T-helper 2 cell (primary cell): ENCODE measurements at places on chromosomes 11 and 22.
A peak's percentile ranks its signal among the peaks of the same experiment; 100 is the strongest.

DNA sequence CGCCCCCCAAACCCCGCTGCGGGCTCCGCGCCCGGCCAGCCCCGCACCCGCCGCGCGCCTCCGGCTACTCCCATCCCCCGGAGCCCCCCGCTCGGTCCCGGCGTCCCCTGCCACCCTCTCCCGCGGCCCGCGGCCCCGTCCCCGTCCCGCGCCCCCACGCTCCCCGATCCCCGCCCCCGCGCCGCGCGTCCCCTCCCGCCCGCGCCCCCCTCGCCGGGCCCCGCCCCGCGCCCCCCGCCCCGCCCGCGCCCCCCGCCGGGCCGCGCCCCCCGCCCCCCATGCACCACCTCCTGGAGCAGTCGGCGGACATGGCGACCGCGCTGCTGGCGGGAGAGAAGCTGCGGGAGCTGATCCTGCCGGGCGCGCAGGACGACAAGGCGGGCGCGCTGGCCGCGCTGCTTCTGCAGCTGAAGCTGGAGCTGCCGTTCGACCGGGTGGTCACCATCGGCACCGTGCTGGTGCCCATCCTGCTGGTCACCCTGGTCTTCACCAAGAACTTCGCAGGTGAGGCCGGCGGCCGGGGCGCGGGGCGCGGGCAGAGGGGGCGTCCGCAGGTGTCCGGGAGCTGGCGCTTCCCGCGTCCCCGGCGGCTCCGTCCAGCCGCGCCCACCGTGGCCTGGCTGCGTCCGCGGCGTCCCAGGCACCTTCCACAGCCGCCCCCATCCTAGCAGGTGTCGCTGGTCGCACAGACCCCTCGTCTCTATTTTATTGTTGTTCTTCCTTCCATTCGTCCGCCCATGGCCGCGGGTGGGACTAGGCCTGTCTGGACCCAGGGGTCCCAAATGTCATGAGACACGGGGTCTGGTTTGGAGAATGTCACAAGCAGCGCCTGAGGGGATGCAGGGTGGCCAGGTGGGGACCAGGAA is at the start of gene PANX2:
PANX2 (plus strand) TSS at position 279 of the 866 bp plus-strand sequence; CDS start at position 279, 0 bp downstream.
- DNase-seq = no peak

GRCh38 chr22:35154937-35155387 is 89.0 kb downstream of the ISX start:
- no peak for DNase-seq

DNA sequence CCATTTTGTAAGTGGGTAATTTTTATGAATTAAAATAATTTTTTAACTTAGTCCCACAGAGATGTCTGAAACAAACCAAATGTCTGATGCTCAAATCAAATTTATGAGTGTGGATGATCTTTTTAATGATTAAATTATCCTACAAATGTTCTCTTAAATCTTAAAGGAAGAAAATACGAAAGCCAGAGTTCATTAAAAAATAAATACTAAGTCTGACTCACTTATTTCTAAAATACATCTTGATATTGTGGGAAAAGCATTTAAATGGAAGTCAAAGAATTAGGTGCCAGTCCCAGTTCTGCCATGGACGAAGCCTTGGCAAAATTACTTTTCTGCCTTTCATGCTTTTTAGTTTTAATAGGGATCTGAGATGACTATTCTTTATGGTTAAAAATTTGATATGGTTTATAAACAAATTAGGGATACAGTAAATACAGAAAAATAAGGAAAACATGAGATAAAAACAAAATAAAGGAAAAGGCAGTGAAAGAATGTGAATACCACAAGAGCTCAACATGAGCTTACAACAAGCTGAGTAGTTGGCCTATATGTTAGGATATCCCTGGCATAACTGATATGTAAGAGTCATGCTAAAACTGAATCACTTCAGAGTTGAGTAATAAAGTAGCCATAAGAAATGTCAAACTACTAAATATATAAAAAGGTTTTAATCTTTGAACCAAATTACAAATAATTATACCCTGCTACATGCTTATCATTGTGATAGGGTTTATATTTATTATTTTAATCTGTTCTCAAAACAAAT is 9.2 kb downstream of the CCDC34 start:
- no peak for DNase-seq

DNA sequence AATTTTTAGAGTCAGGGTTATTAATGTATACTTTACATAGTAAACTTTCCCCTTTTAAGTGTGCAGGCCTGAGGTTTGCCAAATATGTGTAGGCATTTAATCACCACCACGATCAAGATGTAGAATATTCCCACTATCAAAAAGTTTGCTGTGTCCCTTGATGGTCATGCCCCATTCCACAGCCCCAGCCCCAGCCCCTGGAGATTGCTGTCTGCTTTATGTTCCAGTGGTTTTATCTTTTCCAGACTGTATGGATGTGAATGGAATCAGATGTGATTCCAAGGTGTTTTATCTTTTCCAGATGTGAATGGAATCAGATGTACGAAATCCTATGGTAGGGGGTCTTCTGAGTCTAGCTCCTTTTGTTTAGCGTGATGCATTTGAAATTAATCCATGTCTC is 93.1 kb upstream of the B3GAT1 start:
- DNase-seq = no peak

- no peak for DNase-seq
Measured at GRCh38 chr11:134584706-134585445, 172.8 kb upstream of the B3GAT1 start.

DNA sequence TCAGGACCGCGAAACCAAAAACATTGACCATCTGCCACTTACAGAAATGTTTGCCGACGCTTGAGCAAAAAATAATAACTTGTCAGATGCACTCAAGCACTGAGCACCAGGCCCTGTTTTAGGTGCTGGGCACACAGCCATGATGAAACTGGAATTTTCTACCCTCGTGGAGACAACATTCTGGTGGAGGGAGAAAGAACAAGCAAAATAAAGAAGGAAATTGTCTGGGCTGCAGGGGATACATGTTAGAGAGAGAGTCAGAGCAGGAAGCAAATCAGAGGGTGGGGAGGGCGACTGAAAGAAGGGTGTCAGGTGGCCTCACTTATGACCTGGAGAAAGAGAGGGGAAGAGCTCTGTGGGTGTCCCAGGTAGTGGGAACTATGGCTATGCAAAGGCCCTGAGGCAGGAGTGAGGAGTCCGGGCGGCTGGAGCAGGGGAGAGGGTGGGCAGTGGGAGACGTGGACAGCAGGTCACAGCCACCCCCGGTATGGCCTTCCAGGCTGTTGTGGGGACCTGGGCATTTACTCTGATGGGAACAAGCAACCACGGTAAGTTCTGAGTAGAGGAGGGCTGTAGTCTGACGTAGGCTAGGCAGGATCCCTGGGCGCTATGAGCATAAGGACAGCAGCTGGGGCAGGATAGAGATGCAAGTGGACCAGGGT is 78.8 kb downstream of the MYEOV start:
- no peak for DNase-seq

DNA sequence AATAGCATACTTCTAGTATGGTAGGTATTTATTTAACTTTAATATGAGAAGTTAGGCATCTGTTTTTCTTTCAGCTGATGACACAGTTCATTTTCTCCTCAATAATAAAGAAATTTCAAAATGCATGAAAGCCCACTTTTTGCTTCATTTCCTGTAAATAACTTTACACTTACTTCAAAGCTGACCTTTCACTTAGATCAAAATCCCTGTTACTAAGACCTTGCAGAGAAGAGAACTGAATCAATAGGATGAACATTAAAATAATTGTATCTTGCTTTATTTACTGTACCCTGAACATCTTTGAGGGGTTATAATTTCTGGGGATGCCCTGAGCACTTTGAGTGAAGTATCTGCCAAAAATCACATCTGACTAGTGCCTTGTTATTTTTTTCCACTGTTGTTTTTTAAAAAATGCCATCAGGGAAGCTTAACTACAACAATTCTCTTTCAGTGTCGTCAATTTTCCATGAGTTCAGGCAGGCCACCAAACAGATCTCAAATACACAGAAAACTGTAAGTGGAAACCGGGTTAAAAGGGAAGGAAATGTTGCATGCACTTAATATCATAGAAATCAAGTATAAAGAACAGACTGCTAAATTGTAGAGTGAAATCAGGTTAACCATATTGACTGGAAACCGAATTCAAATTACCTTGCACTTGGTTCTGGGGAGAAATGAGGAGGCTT is 206.2 kb downstream of the MAML2 start:
- DNase-seq = no peak

GRCh38 chr11:86220653-86221052 is 23.9 kb upstream of the EED start:
- DNase-seq = no peak

- no peak for DNase-seq
Measured at GRCh38 chr11:10452211-10452767, 2.8 kb upstream of the AMPD3 start.

GRCh38 chr22:47356511-47357011 is 594.1 kb downstream of the TBC1D22A start:
- DNase-seq = no peak

DNA sequence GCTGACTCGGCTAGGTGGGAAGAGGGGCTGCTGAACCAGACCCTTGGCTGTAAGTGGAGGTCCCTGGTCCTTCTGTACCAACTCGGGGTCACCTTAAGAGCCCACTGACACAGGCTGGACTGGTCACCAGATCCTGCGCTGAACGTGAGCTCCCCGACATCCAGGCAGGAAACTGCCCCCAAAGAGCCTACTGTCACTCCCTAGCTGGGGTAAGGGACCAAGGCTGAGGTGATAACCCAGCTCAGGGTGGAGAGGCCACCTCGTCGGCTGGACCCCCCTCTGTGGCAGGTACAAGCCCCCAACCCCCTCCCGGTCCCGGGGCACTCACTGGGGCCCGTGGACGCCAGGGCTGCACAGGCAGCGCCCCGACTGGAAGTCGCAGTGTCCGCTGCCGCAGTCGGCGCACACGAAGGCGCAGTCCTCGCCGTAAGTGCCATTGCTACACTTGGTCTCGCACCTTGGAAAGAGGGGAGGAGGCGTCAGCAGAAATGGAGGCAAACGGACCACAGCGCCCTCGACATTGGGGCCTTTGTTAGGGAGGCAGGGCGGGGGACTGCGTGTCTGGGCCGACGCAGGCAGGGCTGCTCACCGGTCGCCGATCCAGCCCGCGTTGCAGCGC is 7.4 kb downstream of the SCARF2 start:
- peak; percentile 48 for DNase-seq

DNA sequence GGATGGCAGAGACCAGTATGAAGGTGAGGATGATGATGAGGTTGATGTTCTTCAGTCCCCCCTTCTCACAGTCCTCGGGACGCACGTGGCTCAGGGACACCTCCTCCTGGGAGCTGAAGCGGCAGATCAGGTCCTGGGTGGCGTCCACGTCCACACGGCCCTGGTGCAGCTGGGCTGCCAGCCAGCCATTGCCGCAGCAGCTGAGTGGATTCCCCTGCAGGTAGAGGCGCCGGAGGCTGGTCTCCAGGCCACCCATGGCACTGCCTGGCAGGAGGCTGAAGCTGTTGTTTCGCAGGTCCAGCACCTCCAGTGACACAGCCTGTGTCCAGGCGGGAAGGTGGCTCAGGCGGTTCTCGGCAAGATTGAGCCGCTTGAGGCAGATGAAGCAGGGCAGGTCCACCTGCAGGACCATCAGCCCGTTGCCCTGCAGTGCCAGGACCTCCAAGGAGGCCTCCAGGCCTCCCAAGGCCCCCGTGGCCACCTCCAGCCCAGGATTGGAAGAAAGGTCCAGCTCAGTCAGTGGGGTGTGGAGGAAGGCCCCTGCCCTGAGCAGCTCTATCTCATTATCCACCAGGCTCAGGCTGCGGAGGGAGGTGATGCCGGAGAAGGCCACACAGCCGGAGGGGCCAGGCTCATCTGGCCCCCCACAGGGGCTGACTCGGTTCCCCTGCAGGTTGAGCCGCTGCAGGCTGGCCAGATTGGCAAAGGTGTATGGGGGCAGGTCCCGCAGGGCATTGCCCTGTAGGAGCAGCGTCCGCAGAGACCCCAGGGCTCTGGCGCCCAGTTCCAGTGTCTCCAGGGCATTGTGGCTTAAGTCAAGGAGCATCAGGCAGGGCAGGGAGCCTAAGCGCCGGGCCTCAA is 10.6 kb downstream of the LRRC32 start:
- no peak for DNase-seq

- no peak for DNase-seq
Measured at GRCh38 chr22:39182478-39183030, 30.1 kb upstream of the CBX7 start.

DNA sequence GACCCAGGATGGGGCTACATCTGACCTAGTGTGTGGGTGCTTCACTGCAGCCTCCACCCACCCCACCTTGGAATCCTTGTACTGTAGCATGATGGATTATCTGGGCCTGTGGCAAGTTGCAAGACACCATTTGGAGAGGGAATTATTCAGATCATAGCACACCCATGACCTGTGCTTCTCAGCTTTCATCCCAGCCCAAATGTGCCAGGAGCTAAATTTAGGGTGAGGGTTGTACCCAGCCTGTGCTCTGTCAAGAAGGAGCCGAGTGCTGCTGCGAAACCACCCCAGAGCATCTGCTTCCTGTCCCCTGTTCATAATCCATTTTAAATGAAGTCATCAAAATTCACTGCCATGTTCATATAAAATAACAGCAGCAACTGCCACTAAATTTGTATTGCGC is 394.5 kb downstream of the SHANK2 start:
- no peak for DNase-seq

DNA sequence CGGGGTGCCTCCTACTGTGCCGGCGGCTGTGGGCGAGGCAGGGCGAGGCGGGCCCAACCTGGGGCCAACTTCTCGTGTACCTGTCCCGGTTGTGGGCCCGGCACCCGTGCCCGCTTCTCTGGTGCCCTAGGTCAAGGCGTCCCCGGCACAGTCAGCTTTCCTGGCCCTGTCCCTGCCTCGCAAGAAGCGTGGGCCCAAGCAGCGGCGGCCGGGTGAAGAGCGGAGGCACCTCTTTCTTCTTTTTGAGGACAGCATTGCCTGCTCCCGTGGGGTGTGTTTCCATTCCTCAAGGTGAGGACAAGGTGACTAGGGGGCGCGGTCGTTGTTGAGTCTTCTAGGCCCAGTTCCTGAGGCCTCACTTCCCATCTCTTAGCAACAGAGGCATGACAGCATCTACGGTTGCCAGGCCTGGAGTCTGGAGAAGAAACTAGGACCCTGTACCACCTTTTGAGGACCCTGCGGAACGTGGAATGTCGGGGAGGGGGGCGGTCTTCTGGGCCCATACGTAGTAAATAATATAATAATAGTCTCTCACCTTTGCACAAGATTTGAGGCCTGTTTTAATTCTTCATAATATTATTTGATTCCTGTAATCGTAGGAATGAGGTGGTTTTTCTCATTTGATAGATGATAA is 418 bp downstream of the ACO2 start:
- no peak for DNase-seq

GRCh38 chr11:43376594-43376993 is 17.9 kb downstream of the TTC17 start:
- DNase-seq = no peak

DNA sequence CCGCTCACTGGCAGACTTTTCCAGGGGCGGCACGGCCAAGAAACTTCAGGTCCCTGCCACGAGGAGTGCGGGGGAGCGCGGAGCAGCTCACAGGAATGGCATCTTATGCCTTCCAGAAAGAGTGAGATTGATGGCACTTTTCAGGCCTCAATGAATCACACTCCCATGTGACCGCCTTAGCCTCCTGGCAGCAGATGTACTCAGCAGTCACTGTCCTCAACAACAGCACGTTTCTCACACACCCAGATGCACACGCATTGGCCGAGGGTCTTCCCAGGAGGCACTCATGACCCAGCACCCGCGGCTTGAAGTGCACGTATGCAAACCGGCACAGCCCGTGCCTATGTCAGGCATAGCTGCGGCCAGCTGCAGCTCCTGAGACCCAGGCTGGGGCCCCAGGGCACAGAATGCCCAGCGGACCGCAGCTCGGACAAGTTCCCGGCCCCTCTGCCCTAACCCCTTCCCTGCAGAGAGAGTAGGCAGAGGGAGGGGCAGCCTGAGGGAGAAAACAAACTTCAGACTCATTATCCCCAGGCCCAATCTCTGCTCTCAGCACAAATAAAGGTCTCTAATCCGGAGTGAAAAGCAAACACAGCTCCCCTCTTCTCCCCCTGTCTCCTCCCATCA is 48.3 kb downstream of the RPUSD4 start:
- no peak for DNase-seq

GRCh38 chr11:128745311-128746136 is 51.7 kb downstream of the FLI1 start:
- DNase-seq = no peak
